ENCODE measurements at places on chromosomes 2 and 18. TPM values are rescaled to one million over a fixed set of nuclear protein-coding genes. Genes with fewer than 3 reads are reported as not detected.

C2orf66 gene
- total RNA-seq = not detected

VRK2 gene
- total RNA-seq = 33.1 TPM

REG3A gene
- total RNA-seq = not detected

ATP6V1B1 gene
- total RNA-seq = not detected

MTCL1 gene
- total RNA-seq = 6.7 TPM

IL36A gene
- total RNA-seq = not detected

SCN7A gene
- 28.5 TPM for total RNA-seq

HOXD13 gene
- total RNA-seq = not detected

RAX gene
- not detected for total RNA-seq

MXD1 gene
- total RNA-seq = 5.0 TPM

DSC3 gene
- total RNA-seq = 0.10 TPM

RAPGEF4 gene
- 16.6 TPM for total RNA-seq

RPRM gene
- not detected for total RNA-seq

AKAIN1 gene
- total RNA-seq = not detected

DNA sequence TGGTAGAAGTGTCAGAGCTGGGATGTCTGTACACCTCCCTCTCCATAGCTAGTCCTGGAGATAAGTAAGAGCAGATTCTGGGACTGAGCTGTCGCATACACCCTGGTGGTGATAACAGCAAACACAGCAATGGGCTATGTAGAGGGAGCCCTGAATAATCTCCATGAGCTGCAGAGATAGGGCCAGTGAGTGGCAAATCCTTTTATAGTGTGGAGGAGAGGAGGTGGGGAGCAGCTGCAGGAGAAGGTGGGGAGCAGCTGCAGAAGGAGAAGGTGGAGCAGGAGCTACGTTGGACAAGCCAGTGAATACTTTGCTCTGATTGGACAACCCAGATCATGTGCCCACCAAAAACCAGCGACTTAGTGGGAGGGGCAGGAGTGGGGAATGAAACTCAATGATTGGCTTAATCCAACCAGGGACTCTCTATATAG, 85.5 kb downstream of the TMEM247 start:
- peak; percentile 49 for DNase-seq

- DNase-seq = no peak
These were observed 193.4 kb downstream of the CCDC102B start for GRCh38 chr18:68991286-68991685.

GRCh38 chr2:134555411-134555810, 163.4 kb downstream of the TMEM163 start:
- DNase-seq = peak; percentile 36

- no peak for DNase-seq
These were observed 250.7 kb downstream of the GBX2 start for GRCh38 chr2:235917506-235917905.

DNA sequence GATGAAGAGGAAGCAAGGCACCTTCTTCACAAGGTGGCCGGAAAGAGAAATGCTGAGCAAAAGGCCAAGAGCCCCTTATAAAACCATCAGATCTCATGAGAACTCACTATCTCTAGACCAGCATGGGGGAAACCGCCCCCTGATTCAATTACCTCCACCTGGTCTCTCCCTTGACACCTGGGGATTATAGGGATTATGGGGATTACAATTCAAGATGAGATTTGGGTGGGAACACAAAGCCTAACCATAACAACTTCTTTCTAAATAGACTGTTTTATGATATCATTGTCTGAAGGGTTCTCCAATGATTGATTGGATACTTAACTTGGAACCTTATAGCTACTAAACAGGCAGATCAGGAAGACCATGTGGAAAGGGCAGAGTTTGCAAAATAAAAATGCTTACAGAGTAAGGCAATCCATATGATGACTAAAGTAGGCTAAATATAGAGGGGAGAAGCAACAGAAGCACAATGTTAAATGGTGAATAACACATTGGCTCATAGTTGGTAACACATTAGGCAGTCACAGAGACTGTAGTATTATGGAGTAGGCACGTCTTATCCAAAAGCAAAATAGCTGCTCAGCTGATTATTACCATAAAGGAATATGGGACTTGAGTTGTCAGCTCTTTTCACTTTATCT, 179.0 kb downstream of the BARD1 start:
- DNase-seq = no peak

DNA sequence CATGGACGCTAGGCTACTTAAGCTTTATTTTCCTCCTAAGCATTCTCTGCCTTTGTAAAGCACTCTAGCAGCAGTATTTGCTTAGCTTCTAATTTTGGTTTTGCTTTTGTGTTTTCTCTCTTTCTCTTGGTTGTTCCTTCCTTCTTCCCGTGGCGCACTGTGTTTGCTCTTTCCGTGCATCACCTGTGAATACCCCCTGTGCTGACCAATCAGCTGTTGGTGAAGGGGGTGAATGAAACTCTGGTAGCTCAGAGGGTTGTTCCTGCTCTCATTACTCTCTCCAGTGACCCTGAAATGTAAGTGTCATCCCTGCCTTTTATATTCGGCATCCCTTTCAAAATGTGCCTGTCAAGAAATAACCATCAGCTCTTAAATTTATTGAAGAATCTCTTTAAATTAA, 45.5 kb upstream of the TNFRSF11A start:
- DNase-seq = no peak

GRCh38 chr18:70720607-70721006, 431.8 kb downstream of the SOCS6 start:
- DNase-seq = no peak

- no peak for DNase-seq
These were observed 17.5 kb downstream of the POLR1A start for GRCh38 chr2:86087936-86088850.

GRCh38 chr2:70002241-70002899, 40.9 kb upstream of the ASPRV1 start:
- DNase-seq = no peak

DNA sequence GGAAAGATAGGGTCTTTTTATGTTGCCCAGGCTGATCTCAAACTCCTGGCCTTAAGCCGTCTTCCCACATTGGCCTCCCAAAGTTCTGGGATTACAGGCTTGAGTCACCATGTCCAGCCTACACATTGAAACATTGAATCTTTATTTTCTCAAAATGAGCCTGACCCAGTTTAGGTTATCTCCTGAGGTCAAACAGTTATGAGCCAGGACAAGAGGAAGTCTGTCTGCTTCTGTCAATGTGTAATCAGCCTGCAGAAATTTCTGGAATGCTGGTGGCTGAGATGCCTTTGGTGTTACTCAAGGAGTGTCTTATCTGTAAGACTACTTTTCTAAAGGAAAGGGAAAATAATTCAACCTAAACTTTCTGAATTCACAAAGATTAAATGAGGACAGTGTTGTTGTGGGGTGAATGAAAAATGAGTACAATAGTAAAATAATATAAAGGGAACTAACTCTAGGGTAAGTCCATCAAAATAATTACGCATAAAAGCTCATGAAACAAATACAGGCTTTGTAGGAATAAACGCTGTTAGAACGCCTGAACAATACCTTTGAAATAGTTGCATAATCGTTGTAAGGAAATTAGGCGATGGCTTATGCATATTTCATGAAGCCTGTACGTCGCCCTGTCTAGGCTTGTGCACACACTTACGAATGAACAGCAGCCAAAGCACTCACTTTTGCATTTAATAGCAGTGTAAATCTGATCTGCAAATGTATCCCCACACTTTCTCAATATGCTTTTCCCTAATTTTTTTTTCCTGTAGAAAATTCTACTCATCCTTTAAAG, 260.8 kb downstream of the RDH14 start:
- DNase-seq = no peak

- DNase-seq = no peak
These were observed 91.3 kb upstream of the GLS start for GRCh38 chr2:190789074-190790004.

- DNase-seq = no peak
These were observed 12.3 kb downstream of the CRIM1 start for GRCh38 chr2:36367895-36368353.

DNA sequence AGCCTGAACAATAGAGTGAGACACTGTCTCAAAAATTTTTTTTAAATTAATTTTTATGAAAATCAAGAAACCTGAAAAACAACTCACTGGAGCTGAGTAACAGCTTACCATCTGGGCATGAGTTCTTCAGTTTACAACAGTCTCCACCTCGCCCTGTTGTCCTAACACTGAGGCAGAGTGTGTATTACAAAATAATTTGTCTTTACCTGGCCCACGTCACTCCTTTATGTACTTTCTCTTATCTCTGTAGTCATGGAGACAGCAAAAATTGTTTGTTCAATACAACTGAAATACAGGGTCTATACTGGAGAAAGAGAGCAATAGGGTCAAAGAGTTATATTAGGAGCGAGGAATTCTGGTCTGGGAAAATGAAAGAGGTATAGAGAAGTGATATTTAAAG, 48.1 kb downstream of the CYTIP start:
- no peak for DNase-seq

GRCh38 chr2:200288670-200289429, 17.6 kb upstream of the SPATS2L start:
- no peak for DNase-seq

GRCh38 chr18:73235491-73235890, 367.7 kb upstream of the NETO1 start:
- DNase-seq = no peak

- no peak for DNase-seq
These were observed 371.6 kb upstream of the SLC8A1 start for GRCh38 chr2:40823478-40823877.

DNA sequence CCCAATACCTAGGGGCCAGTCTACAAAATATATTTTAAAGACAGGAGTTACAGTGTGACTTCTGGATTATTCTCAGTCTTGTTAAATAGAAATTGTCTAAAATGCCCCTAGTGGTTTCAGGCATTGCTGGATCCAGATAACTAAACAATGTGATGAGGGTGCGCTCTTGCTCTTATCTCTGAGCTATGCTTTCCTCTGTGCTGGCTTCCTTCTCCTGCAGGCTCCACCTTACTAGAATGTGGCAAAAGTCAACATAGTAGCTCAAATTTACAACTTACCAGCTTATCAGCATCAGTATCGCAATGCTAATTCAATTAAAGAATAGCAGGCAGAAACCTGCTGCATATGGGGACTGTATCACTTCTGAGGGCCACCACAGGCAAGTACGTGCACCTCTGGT, 61.3 kb upstream of the RNU4ATAC start:
- no peak for DNase-seq

GRCh38 chr2:64210816-64211215, 66.6 kb upstream of the PELI1 start:
- DNase-seq = no peak

GRCh38 chr18:63208676-63209075, 110.9 kb downstream of the BCL2 start:
- DNase-seq = no peak

- peak; percentile 89 for DNase-seq
These were observed 1.9 kb upstream of the MEIS1 start for GRCh38 chr2:66432801-66433694.

DNA sequence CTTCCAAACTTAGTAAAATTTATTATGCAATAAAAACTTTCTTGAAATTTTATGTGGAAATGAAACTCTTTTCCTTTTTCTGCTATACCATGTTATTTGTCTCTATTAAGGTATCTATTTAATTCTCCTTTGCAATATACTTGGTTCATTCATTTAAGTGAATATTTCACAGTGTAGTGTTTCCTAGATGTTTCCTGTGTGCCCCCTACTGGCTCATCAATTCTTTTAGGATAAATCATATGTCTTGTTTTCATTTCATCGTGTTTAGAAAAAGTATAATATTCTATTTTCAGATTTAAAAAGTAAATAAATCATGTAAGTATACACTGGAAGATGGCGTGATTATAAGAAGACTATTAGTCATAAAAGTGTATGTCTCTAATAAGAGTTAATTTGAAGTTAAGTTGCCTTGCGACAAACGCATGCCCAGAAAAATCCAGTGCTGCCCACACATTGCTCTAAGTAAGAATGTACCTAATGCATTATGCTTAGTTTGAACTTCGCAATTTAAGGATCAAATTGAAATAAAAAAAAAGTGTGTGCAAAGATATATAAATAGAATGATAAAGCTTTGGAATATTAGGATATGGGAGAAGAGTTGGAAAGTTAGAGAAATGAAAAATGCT, 525.4 kb downstream of the KCNJ3 start:
- no peak for DNase-seq

DNA sequence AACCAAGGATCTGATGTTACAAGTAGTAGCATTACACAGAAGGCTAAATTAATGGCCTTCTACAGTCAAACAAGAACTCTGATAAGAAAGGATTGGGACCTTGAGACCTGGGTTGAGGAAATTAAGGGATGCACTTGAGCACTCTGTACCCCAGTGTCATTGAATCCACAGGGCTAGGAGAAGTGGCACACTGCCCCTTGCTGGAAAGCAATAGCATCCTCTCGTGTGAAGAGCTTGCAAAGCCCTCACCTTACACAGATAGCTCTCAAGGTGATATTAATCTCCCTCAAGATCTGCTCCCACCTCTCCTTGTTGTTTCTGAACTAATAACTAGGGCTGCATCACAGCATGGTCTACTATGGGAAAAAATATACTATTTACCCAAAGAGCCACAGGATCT, 26.5 kb upstream of the CHST9 start:
- no peak for DNase-seq

DNA sequence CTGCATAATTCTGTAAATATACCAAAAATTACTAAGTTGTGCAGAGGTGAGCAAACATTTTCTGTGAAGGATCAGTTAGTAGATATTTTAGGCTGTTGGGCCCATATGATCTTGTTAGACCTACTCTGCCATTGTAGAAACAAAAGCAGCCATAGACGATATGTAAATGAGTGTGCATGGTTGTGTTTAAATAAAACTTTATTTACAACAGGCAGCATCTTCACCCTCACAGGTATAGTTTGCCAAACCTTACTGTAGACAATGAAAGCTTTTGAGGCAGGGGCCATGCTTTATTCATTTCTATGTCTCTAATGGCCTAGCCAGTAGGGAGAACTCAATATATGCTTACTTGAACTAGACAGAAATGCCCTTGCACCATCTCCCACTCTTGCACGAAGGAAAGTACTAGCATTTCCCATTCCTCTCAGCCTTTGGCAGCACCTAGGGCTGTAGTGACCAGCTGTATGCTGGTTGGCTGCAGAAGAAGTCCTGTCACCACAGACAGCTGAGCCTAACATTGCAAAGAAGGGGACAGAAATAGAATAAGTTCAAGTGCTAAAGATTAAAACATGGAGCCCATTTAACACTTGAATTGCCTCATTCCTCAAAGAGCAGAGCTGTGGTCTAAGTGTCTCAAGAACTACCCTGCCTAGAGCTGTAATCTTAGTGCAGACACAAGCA, 305.1 kb upstream of the MGAT5 start:
- peak; percentile 36 for DNase-seq

- no peak for DNase-seq
These were observed 127.6 kb upstream of the SPOPL start for GRCh38 chr2:138373993-138374408.

GRCh38 chr18:43060020-43060419, 55.5 kb downstream of the RIT2 start:
- DNase-seq = no peak

- no peak for DNase-seq
These were observed 25.4 kb upstream of the RHOB start for GRCh38 chr2:20421336-20421987.

GRCh38 chr2:239144713-239144999, 256.2 kb downstream of the HDAC4 start:
- DNase-seq = no peak

- no peak for DNase-seq
These were observed 63.5 kb downstream of the PTPN2 start for GRCh38 chr18:12820506-12820905.

GRCh38 chr18:58691256-58691655, 20.0 kb downstream of the MALT1 start:
- no peak for DNase-seq
